ENCODE measurements at places on chromosomes 12 and 14. TPM values are rescaled to one million over a fixed set of nuclear protein-coding genes. Genes with fewer than 3 reads are reported as not detected.

DNA sequence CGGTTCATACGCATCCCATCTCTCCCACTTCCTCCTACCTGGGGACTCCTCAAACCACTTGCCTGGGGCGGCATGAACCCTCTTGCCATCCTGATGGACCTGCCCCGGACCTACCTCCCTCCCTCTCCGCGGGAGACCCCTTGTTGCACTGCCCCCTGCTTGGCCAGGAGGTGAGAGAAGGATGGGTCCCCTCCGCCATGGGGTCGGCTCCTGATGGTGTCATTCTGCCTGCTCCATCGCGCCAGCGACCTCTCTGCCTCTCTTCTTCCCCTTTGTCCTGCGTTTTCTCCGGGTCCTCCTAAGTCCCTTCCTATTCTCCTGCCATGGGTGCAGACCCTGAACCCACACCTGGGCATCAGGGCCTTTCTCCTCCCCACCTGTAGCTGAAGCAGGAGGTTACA is 3.6 kb downstream of the WNT1 start:
- peaks cover 79% of the 10 kb centered on the region for H3K27me3 ChIP-seq
- peaks cover 52% of the 10 kb centered on the region for H3K4me1 ChIP-seq
- peak overlapping the region; percentile 72 for H3K4me3 ChIP-seq
- H3K27ac ChIP-seq, result peak overlapping the region; percentile 63
- no peaks in the 10 kb centered on the region for H3K36me3 ChIP-seq

DNA sequence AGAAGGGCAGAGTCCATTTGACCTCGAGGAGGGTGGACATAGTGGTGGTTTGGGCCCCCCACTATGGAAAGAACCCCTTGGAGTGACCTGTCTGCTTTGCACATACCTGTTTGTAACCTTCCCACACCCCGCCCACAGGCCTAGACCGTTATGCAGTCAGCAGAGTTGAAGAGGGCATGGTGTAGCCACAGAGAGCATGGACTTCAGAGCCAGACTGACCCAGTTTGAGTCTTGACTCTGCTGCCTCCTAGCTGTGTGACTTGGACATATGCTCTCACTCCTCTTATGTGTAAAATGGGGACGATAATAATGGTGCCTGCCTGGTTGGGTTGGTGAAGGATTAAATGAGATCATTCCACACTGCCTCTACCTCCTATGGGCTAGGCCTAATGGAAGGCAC is 40.9 kb upstream of the NOS1 start:
- H3K27ac ChIP-seq, result no peak overlapping the region
- H3K4me1 ChIP-seq, result no peaks in the 10 kb centered on the region
- H3K27me3 ChIP-seq, result no peaks in the 10 kb centered on the region

GRCh38 chr12:16300736-16301135 is 23.3 kb upstream of the SLC15A5 start:
- H3K4me3 ChIP-seq, result no peak overlapping the region
- no peak for DNase-seq
- H3K4me1 ChIP-seq, result no peaks in the 10 kb centered on the region
- H3K27me3 ChIP-seq, result no peaks in the 10 kb centered on the region

GRCh38 chr12:117854339-117855012 is 114.3 kb downstream of the KSR2 start:
- no peak overlapping the region for H3K27ac ChIP-seq
- H3K27me3 ChIP-seq, result no peaks in the 10 kb centered on the region
- no peaks in the 10 kb centered on the region for H3K36me3 ChIP-seq
- no peaks in the 10 kb centered on the region for H3K4me1 ChIP-seq

- peaks cover 63% of the 10 kb centered on the region for H3K4me1 ChIP-seq
- peak overlapping the region; percentile 32 for H3K27ac ChIP-seq
- no peaks in the 10 kb centered on the region for H3K27me3 ChIP-seq
Measured at GRCh38 chr14:65333943-65334687, 78.4 kb upstream of the FUT8 start.

GRCh38 chr12:68530965-68531364 is 79.7 kb upstream of the RAP1B start:
- no peak overlapping the region for H3K4me3 ChIP-seq
- no peak overlapping the region for H3K27ac ChIP-seq
- peaks cover 2% of the 10 kb centered on the region for H3K36me3 ChIP-seq
- H3K4me1 ChIP-seq, result peaks cover 11% of the 10 kb centered on the region
- peaks cover 6% of the 10 kb centered on the region for H3K27me3 ChIP-seq
- no peak for DNase-seq

TAS2R43 gene
- total RNA-seq, result 0.76 TPM

GRCh38 chr12:106415134-106415533 is 57.6 kb downstream of the POLR3B start:
- no peaks in the 10 kb centered on the region for H3K4me1 ChIP-seq
- H3K27me3 ChIP-seq, result no peaks in the 10 kb centered on the region
- H3K27ac ChIP-seq, result no peak overlapping the region
- no peak for DNase-seq
- H3K36me3 ChIP-seq, result peaks cover 18% of the 10 kb centered on the region

GRCh38 chr12:47602325-47602724 is 103.5 kb downstream of the RPAP3 start:
- H3K4me1 ChIP-seq, result peaks cover 5% of the 10 kb centered on the region
- H3K27me3 ChIP-seq, result no peaks in the 10 kb centered on the region
- no peak for DNase-seq
- H3K4me3 ChIP-seq, result no peak overlapping the region

LPAR5 gene
- 2.8 TPM for total RNA-seq

DNA sequence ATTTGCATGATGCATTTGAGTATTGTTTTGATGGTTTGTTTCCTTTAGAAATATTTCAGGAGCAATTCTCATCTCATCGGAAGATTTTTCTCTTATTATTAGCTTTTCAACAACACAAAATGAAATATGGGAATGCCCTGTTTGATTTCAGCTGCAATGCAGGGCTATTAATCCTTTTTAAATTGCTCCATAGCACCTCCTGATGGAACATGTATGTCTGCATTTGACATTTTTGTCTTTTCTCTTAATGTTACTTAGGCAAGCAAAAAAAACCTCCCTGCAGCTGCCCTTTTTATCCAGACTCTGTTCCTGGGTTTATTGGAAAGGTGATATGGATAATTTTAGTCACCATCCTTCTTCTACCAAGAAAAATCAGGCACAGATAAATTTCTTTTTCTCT is 895.8 kb downstream of the RPS29 start:
- no peaks in the 10 kb centered on the region for H3K36me3 ChIP-seq
- no peak for DNase-seq
- H3K27me3 ChIP-seq, result no peaks in the 10 kb centered on the region
- H3K27ac ChIP-seq, result no peak overlapping the region
- H3K4me3 ChIP-seq, result no peak overlapping the region
- H3K4me1 ChIP-seq, result no peaks in the 10 kb centered on the region

GRCh38 chr12:19689226-19689625 is 249.9 kb downstream of the AEBP2 start:
- no peak overlapping the region for H3K27ac ChIP-seq
- no peaks in the 10 kb centered on the region for H3K4me1 ChIP-seq
- H3K27me3 ChIP-seq, result peaks cover 6% of the 10 kb centered on the region
- H3K4me3 ChIP-seq, result no peak overlapping the region

IFT81 gene
- total RNA-seq, result 0.91 TPM

- peaks cover 28% of the 10 kb centered on the region for H3K36me3 ChIP-seq
- H3K27me3 ChIP-seq, result no peaks in the 10 kb centered on the region
- no peaks in the 10 kb centered on the region for H3K4me1 ChIP-seq
- no peak for DNase-seq
- no peak overlapping the region for H3K4me3 ChIP-seq
- H3K27ac ChIP-seq, result no peak overlapping the region
Measured at GRCh38 chr14:99452968-99453367, 27.7 kb downstream of the SETD3 start.

GLIPR1L2 gene
- not detected for total RNA-seq

DNA sequence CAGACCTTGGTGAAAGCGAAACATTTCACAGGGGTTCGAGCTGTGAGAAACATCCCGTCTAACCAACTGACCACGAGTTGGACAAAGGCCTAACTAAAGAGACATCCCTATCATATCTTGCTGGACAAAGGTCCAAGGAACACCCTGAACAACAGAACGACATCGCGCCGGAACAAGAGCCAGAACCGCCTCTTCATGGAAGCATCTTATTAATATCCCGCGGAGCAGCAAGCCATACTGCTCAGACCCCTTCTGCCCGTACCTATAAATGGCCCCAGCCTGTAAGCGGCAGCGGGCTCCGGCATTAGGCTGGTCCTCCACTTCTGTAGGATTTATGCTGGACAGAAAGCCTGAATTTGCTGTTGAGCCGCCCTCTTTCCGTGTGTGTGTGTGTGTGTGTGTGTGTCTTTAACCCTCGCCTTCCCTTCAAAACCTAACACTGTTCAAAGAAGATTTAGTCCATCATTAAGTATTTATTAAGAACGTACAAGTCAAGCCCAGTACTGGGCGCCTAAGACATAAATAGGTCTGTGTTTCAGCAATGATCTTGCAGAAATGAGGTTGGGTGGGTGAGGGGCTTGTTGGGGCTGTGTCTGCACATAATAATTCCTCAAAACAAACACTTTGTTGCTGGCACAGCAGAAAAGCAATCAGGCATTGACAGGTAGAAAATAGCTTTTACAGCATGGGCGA is 1.9 kb downstream of the SLC6A15 start:
- peaks cover 42% of the 10 kb centered on the region for H3K27me3 ChIP-seq
- peak overlapping the region; percentile 59 for H3K4me3 ChIP-seq
- peaks cover 16% of the 10 kb centered on the region for H3K4me1 ChIP-seq

DNA sequence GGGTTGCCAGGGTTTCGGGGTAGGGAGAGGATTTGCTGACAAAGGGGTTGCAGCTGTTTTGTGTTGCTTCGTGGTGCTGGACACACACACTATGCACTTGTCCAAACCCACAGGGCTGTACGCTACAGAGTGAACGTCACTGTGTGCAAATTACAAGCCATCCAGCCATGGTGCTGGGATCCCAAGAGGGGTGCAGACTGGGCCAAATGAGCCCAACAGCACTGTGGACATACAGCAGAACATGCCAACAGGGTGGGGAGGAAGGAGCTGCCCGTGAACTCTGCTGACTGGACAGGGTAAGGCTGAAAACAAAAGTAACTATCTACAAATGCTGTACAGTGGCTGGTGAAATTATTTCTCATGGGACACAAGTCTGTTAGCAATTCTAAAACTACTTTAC is 25.2 kb downstream of the POLE start:
- no peak overlapping the region for H3K4me3 ChIP-seq
- peaks cover 36% of the 10 kb centered on the region for H3K4me1 ChIP-seq
- no peaks in the 10 kb centered on the region for H3K27me3 ChIP-seq
- DNase-seq, result no peak
- H3K36me3 ChIP-seq, result peaks cover 67% of the 10 kb centered on the region
- H3K27ac ChIP-seq, result no peak overlapping the region

CELA1 gene
- total RNA-seq, result not detected

HELB gene
- total RNA-seq, result 20.5 TPM

DNA sequence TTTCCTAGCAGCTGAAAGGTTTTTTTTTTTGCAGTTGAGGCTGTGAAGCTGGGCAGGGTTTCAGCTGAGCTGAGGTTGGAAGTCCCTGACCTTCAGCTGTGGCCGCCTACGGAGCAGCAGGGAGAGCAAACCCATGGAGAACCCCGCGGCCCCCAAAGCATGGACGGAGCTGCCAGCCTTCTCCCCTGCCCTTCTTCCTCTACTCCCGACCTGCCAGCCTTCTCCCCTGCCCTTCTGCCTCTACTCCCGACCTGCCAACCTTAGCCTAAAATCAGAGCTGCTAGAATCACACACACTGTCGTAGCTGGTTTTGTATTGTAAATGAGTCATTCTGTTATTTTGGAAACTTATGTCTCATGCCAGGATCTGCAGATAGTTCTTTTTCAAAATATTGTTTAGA is 74.6 kb downstream of the PPP2R5C start:
- DNase-seq, result no peak
- H3K27me3 ChIP-seq, result no peaks in the 10 kb centered on the region
- H3K27ac ChIP-seq, result peak overlapping the region; percentile 25
- H3K4me1 ChIP-seq, result peaks cover 58% of the 10 kb centered on the region
- H3K36me3 ChIP-seq, result peaks cover 18% of the 10 kb centered on the region

P2RX7 gene
- total RNA-seq, result 7.3 TPM

DNA sequence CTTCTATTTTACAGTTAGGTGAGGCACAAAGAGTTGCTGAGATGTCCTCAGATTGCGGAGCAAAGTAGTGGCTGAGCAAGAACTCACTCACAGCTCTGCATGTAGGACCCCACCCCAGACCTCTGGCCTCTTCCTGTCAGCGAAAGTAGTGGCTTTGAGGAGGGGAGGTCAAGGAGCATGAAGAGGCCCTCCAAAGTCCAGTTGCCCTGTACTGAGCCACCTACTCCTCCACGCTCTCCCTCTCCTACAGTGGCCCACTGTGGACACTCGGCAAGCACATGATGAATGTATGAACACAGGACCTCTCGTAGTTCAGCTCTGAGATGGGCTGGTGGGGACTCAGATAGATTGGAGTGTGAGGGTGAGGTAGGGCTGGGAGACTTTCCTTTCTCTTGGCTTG is 5.3 kb upstream of the PLEKHH1 start:
- no peak overlapping the region for H3K27ac ChIP-seq
- DNase-seq, result no peak
- H3K36me3 ChIP-seq, result no peaks in the 10 kb centered on the region
- no peaks in the 10 kb centered on the region for H3K4me1 ChIP-seq
